AG04449 (cell line): ENCODE measurements at places on chromosomes 2 and 18.

- DNase-seq, result no peak
Measured at GRCh38 chr18:58556331-58557007, 72.4 kb downstream of the ALPK2 start.

GRCh38 chr2:189702071-189702470 is 27.6 kb downstream of the ANKAR start:
- no peak for DNase-seq

DNA sequence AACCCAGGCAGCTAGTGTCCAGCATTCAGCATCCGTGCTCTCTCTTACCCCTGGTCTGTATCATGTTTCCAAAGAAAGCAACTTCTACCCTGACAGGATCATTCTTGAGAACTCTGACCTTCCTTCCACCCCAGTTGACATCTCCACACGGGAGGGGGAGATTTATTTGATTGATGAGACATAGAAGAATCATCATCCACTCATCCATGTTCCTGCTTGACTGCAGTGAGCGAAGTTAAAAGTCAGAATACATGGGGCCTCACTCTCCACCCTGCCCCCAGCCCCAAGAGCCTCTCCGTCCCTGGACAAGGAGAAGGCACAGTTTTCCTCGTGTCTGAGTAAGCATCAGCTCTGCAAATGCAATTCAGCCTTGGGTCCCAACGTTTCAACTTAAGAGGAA is 356.0 kb upstream of the TNP1 start:
- DNase-seq, result no peak

DNA sequence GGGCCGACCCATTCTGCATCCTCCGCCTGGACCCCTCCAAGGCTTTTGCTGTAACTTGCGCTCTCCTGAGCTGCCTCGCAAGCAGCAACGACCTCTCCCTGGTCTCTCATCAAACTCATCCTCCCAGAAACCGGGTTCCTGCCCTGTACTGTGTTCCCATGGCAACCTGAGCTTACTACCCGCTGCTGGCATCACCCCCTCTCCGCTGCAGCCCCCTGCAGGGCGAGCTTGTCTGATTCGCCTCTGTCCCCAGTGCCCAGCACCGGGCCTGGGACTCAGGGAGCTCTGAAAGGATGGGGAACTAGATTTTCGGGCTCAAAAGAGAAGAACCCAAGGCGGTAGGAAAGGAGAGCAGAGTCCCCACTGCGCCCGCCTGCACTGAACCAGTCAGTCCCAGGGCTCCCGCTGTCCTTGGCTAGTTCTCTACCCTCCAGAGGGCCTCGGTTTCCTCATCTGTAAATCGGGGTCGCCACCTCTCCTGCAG is 463 bp downstream of the HS1BP3 start:
- no peak for DNase-seq

- DNase-seq, result peak; percentile 69
Measured at GRCh38 chr18:67425672-67426071, 90.8 kb downstream of the DSEL start.

DNA sequence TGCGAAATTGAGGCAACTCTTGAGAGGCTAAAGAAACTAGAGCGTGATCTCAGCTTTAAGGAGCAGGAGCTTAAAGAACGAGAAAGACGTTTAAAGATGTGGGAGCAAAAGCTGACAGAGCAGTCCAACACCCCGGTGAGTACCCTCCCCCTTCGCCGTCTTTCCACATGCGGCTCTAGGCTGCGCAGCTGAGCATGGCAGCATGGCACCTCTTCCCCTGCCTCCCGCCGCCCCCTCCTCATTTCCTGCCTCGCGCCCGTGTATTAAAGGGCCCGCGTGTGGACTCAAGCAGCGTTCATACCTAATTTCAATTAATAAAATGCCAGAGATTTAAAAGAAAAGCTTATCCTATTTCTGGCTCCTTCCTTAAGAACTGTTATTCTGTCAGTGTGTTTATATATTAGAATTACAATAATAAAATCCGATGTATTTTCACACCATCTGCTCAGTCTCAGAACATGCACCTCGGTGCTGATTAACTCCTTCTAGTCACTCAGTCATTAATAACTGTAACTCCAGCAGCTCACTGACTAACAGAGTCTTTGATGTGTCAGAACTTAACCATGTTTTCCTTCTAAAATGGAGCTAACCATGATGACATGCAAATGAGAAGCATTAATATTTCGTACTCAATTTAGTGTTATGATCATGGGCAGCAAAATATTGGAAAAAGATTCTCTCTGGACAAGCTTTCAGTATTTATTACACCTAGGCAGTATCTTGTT is 137.4 kb upstream of the CDCA7 start:
- DNase-seq, result no peak

- no peak for DNase-seq
Measured at GRCh38 chr2:127146820-127147502, 40.0 kb upstream of the BIN1 start.

GRCh38 chr2:169765523-169765922 is 31.9 kb downstream of the KLHL23 start:
- DNase-seq, result peak; percentile 24

DNA sequence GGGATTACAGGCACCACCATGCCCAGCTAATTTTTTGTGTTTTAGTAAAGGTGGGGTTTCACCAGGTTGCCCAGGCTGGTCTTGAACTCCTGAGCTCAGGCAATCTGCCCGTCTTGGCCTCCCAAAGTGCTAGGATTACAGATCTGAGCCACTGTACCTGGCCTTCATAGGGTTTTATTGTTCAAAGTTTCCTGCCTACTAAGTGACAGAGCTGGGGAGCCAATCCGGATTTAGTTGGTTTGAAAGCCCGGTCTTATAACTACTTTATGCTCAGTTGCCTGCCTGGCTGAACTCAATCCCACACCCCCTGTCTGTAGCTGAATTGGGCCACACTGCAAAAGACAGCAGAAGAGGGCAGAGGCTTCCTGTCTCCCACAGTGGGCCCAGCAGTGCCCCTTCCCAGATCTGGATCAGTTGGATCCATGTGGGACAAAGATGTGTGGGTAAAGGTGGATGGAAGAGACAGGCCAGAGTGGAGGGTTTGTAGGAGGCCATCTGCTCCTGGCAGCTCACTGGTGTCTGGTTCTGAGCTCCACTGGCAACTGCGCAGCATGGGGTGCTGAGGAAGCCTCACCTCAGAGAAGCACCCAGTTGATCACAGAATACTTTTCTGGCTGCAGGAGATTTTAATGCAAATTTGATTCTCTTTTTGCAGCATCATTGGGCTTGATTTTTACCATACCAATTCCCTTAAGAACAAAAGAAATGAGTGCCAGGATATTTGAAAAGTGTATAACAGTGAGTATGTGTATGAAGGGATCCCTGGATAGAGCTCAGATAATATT is 144.9 kb downstream of the DDX1 start:
- DNase-seq, result no peak

DNA sequence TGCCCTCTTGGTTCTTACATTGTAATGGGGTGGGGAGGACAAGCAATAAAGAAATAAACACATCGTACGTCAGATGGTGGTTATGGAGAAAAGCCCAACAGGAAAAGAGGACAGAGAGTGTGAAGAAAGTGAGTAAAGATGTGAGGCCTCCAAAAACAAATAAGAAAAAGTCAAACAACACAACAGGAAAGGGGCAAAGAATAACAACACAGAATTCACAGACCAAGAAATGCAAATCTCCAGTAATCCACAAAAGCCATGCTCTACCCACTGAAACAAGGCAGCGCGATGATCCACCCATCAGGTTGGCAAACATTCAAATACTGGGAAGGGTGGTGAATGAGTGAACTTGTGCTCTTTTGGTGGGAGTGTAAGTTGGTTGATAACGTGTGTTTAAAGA is 16.7 kb upstream of the DUSP2 start:
- no peak for DNase-seq

- DNase-seq, result no peak
Measured at GRCh38 chr2:109533823-109534222, 79.9 kb downstream of the SEPTIN10 start.

- no peak for DNase-seq
Measured at GRCh38 chr2:25074826-25075225, 33.0 kb downstream of the EFR3B start.

DNA sequence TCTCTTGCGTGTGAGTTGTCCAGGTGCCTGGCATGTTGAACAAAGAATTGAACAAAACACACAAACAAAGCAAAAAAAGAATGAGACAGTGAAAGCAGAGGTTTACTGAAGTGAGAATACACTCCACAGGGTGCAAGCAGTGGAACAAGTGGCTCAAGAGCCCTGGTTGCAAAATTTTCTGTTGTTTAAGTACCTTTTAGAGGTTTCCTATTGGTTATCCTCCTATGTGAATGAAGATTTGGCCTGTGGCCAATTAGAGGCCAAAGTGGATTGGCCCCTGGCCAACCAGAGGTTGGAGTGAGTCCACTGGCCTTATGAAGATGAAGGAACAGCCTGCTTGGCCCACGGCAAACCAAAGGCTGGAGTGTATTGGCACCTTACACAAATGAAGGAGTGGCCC is 1188.5 kb upstream of the NRXN1 start:
- DNase-seq, result no peak

GRCh38 chr2:238921681-238922319 is 73.9 kb downstream of the TWIST2 start:
- DNase-seq, result no peak

DNA sequence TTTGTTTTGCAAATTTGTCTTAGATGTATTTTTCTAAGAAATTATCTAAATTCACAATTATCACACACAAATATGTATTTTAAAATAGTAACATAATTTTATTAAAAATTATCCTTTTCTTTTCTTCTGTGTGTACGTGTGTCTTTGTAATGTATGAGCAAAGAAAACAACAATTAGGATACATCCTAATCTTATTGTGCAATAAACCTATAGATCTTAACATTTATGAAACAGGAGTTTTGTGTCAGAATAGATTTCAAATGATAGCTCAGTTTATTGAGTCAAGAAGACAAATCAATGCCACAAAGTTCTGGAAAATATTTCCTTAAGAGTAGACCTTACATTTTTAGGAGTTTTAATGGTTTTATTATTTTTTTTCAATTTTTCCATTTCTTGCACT is 212.2 kb downstream of the KCNJ3 start:
- DNase-seq, result no peak

GRCh38 chr2:38528008-38528442 is 74.7 kb downstream of the HNRNPLL start:
- no peak for DNase-seq

- no peak for DNase-seq
Measured at GRCh38 chr2:85761512-85761944, 7.7 kb downstream of the ATOH8 start.

- no peak for DNase-seq
Measured at GRCh38 chr2:226792155-226792881, 7.3 kb downstream of the IRS1 start.

DNA sequence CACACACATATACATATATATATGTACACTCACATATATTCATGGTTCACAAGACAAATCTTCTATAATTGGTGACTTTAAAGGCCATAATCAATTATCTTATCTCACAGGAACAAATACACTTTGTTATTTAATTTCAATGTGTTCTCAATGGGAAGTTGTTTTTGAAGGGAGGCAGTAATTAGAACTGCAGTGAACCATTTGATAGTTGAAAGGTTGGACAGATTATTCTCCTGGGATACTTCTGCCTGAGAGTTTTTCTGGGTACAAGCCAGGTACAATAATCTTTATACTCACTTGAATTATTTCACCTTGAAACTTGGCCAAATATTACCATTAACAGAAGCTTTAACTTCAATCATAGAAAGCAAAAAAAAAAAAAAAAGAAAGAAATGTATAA is 546.6 kb upstream of the LRRTM4 start:
- DNase-seq, result no peak

GRCh38 chr2:49582946-49583345 is 428.6 kb upstream of the FSHR start:
- DNase-seq, result no peak

DNA sequence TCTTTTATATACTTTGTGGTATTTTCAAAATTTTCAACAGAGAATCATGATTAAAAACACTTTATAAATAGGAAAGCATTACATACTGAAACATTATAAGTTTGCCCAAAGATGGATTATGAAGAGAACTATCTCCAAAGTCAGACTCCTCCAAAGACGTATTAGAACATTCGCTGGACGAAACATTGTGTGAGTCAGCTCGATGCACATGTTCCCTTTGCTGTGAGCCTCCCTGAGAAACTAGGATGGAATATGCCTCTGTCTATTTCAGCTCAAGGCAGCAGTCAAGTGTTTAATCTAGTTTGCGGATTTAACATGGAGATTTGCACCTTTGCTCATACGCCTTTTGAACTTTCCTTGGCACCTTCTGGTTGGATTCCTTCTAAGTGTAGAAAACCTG is 92.2 kb upstream of the NCKAP5 start:
- no peak for DNase-seq

DNA sequence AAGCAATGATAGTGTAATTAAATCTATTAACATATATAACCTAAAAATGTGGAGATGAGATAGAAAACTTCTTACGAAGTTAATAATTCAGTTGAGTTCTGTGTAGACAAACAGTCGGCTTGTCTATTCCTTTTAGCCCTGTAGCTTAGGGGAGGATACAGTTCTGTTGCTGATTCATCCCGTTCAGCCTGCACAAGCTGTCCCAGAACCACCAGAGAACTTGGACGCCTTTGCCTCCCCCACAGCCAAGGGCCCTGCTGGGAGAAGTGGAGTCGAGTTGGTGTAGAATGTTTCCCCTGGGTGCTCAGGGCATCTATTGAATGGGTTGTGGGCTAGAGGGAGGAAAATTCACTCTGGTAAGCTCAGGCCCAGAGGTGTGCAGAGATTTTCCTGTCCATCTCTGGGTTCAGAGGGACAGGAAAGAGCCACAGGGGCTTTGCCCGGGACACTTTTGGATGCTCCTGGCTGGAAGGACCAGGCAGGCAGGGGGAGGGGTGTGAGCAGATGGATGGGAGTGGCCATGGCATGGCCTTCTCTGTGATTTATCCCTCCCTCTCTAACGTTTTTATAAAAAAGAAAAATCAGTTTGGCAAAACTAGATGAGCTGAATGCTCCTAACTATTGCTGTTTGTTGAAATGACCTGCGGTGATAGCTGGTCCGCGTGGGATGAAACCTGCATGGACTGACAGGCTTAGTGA is 42.8 kb upstream of the GALR1 start:
- no peak for DNase-seq

DNA sequence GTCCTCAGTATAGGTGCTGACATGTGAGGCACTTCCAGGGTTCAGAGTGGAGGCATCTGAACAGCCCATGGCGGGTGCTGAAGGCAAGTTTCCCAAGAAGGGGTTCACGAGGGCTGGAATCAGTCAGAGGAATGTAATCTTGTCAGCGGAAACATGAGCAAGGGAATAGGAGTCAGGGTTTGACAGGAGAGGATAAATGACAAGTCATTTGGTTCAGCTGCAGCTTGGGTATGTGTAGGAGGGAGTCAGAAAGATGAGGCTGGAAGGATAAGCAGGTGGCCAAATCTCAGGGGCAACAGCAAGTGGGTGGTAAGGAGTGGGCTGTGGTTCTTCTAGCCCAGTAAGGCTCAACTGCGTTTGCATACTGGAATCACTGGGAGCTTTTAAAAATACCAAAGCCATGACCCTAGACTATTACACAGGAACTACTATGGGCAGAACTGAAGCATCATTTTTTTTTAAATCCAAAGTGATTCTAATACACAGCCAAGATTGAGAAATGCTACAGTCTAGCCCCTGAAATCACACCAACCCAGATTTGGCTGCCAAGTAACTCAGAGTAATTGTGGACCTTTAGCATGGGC is 41.8 kb upstream of the NAB1 start:
- peak; percentile 34 for DNase-seq
